H4 (cell line): ENCODE measurements at places on chromosomes 7 and 10.

DNA sequence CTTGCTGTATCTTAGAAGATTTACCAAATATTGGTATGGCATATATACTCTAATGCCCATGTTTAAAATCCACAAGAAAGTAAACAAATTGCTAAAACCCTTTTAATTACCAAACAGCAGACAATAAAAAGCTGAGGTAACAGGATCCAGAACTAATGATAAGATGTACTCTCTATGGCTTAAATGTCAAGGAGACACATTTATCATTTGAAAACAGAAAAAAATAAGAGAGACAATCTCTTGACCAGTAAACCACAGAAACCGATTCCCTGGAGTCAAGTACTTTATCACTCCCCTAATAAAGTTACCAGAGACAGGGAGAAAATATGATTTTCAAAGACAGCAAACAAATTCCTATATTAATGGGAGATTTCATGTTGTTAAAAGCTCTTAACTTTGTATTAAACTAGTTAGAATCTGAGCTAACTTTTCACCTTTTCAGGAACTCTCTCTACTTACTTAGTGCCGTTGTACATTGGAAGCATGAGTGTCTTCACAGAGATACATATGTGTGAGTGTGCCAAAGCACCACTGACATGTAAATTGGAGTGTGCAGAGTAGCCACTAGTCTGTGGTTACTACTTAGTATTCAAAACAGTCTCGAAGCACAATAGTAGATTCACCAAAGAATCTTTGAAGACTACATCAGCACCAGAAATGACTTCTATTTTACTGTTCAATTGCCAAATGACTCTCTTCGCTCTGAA, 44.2 kb downstream of the TSPAN12 start:
- DNase-seq, result no peak

DNA sequence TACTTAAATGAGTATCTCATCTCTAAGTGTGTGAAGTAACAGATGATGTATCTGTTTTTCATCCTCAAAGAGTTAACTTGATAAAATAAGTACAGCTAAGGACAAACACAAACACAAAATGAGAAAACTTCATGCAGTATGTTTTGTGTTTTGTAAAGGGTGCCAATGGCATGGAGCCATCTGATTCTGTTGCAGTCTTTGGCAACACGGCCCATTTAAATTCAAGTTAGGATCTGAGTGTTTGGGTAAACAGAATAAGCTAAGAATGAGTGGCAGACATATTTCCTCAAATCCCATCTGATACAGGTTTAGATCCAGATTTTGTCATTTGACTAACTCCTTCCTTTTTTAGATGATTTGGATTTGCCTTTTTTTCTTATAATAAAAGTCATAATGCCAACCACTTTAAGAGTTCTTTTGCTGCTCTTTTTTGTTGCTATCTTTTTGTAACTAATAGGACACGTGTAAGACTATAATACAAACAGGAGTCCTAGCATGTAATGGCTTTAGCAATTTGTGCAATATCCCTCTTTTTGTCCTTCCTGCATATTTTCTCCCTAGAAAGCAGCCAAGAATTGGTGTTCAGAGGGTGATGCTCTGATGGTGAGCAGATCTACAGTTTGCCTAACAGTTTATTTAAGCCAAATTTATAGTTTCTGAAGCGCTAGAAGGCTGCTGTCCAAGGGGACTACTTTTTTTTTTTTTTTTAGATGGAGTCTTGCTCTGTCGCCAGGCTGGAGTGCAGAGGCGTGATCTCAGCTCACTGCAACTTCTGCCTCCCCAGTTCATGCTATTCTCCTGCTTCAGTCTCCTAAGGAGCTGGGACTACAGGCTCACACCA, 18.9 kb upstream of the ACTA2 start:
- no peak for DNase-seq

GRCh38 chr10:58780476-58780875, 267.8 kb downstream of the BICC1 start:
- DNase-seq, result no peak

GRCh38 chr10:129767751-129768150, 196.3 kb downstream of the EBF3 start:
- DNase-seq, result no peak

GRCh38 chr7:6143997-6144396, 112.8 kb downstream of the ANKRD61 start:
- no peak for DNase-seq
